OCI-LY7 (cell line): ENCODE measurements at places on chromosomes 7 and 10. TPM values are rescaled to one million over a fixed set of nuclear protein-coding genes. Genes with fewer than 3 reads are reported as not detected.

Gene SEMA3D
- not detected in 2 replicates for total RNA-seq

GRCh38 chr7:110801502-110801901 lies 289.4 kb upstream of the LRRN3 start:
- no peak for DNase-seq

DNA sequence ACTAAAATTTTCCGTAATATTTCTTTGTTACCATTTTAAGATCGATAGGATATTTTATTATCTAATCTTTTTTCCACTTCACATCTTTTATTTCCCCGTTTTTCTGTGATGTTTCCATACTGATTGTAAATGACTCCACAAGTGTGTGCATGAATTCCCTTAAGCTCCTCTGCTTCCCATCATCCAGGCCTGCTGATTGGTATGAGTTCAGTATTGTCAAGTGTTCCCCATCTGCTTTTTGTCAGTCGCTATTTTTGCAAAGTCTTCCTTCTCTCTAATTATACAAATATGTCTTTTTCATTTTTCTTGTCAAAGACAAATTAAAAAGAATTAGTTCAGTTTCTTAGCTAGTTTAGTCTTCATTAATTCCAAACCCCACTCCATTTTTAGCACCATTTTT lies 184.7 kb downstream of the EXOC4 start:
- DNase-seq: no peak

GRCh38 chr10:116848032-116848943 lies 1.0 kb upstream of the ENO4 start:
- DNase-seq: no peak
